Body of pancreas (tissue), 4 donors: ENCODE measurements at places on chromosomes 12 and 14. TPM values are rescaled to one million over a fixed set of nuclear protein-coding genes. Genes with fewer than 3 reads are reported as not detected.

The GZMH gene
- total RNA-seq = not detected

The CCDC85C gene
- 10.1 TPM for total RNA-seq

The ORMDL2 gene
- total RNA-seq = 6.0 TPM

The AHNAK2 gene
- 3.6 TPM for total RNA-seq

GRCh38 chr12:92271341-92271740 is 125.7 kb upstream of the BTG1 start:
- no peak overlapping the region for H3K4me3 ChIP-seq
- H3K27ac ChIP-seq = no peak overlapping the region
- no peaks in the 10 kb centered on the region for H3K27me3 ChIP-seq
- no peaks in the 10 kb centered on the region for H3K36me3 ChIP-seq

DNA sequence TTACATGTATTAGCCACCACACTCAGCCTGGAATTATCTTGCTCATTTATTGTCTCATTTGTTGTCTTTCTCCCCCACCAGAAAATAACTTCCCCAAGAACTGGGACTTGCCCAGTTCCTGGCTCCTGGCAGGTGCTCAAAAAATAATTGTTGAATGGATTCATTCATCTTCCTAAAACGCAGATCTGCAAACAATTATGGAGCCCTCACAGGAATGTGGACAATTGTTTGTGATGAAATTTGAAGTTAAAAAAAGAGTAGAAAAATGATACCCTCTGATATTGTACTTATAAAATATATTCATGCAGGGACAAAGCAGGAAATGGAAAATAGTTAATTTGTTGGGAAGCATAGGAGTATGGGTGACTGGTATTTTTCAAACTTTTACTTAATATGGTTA is 60.7 kb upstream of the MAP1LC3B2 start:
- no peaks in the 10 kb centered on the region for H3K4me1 ChIP-seq
- H3K36me3 ChIP-seq = no peaks in the 10 kb centered on the region
- H3K4me3 ChIP-seq = no peak overlapping the region
- no peak for DNase-seq

DNA sequence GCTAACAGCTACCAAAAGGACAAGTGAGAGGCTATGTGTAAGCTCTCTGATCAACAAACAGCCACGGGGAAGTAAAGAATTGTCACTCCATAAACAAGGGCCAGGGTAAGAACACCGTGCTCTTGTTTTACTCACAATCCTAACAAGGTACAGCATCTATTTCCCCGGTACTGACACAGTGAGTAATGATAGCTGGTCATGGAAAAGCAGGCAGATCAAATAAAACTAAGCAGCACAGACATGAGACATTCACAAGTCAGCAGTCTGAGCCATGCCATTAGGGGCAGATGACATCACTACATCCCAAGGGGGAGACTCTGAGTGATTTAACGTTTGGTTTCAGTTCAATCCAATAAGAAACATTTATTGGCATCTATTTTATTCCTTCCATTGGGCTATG is 54.4 kb downstream of the ARL6IP4 start:
- H3K27me3 ChIP-seq = no peaks in the 10 kb centered on the region
- H3K36me3 ChIP-seq = no peaks in the 10 kb centered on the region
- no peak overlapping the region for H3K4me3 ChIP-seq

- peak; percentile 22 for DNase-seq
- no peaks in the 10 kb centered on the region for H3K36me3 ChIP-seq
- no peaks in the 10 kb centered on the region for H3K27me3 ChIP-seq
- H3K4me1 ChIP-seq = no peaks in the 10 kb centered on the region
- no peak overlapping the region for H3K27ac ChIP-seq
Measured at GRCh38 chr12:62724947-62725451, 210.0 kb downstream of the PPM1H start.

DNA sequence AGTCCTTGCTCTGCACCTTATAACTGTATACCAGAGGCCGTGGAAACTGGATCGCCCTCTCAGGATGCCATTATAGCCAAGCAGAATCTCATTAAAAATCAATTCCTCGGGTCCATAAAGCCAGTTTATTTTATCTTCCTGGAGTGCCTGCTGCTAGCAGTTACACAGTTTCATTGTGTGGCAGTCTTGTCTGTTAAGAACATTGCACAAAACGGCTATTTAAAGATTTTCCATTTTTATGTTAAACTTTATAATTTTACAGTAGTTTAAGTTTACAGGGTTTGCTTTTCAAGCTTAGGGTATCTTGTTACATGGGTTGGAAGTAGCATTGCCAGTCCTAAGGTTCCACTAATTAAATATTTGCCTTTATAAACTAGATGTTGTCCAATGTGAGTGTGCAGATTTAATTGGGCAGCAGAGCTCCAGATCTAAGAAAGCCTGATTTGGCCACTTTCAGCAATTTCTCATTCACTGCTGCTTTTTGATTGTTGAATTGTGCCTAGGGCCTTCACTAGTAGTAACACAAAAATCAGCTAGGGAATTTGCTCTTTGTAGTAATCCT is 17.0 kb downstream of the TMEM30B start:
- H3K4me1 ChIP-seq = no peaks in the 10 kb centered on the region
- H3K27ac ChIP-seq = no peak overlapping the region
- H3K4me3 ChIP-seq = no peak overlapping the region
- DNase-seq = no peak
